AG04450 (cell line): ENCODE measurements at places on chromosomes 12 and 14. TPM values are rescaled to one million over a fixed set of nuclear protein-coding genes. Genes with fewer than 3 reads are reported as not detected.

HVCN1 gene
- 6.5 and 6.9 TPM in 2 replicates for polyA plus RNA-seq

CD163 gene
- not detected in 2 replicates for polyA plus RNA-seq

TEP1 gene
- 18.6 and 18.8 TPM in 2 replicates for polyA plus RNA-seq

GEMIN2 gene
- polyA plus RNA-seq, result 9.7 and 15.4 TPM in 2 replicates

FOXA1 gene
- polyA plus RNA-seq, result 0.07 and 0.17 TPM in 2 replicates

RGS6 gene
- polyA plus RNA-seq, result not detected in 2 replicates
